ENCODE measurements at places on chromosomes 2 and 18.
A peak's percentile ranks its signal among the peaks of the same experiment; 100 is the strongest.

DNA sequence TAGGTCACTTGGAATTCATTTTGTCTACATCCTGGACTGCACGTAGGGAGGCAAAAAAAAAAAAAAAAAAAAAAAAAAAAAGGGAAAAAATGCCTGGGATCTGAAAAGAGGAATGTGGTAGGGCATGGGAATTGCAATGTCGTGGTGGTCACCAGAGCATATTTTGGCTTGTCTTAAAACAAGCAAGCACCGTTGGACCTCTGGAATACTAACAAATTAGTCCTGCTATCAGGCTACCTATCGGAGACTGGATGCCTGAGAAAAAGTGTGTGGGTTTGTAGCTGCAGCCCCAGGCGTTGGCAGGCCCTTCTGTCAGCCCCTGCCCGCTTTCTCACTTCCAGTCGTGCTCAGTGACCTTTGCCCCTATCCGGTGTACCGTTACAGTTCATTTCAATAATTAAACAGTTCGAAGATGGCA lies 588.5 kb upstream of the ZEB2 start:
- DNase-seq = no peak

DNA sequence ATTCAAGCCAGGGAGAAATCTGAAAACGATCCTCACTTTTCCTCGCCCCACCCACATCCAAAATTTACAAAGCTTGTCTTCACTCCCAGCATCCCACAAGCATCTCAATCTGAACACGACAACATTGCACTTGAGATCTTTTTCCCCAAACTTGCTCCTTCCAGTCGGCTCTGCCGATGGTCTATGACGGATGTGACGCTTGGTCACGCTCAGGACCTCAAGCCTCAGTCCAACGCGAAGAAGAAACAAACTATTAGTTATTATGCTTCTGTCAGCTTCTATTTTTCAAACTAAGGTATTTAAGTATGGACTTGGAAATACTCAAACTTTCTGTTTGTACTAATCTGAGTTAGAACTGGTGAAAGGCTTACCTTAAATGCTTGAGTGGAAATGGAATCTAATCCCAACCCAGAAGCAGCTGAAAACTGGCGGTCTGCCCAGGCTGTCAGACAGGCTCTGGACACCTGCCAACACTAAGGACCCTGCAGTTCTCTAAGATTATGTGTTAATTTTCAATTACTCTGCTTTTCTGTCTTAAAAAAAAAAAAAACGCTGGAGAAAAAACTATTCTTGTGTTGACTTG lies 132.1 kb upstream of the DNMT3A start:
- peak; percentile 45 for DNase-seq

DNA sequence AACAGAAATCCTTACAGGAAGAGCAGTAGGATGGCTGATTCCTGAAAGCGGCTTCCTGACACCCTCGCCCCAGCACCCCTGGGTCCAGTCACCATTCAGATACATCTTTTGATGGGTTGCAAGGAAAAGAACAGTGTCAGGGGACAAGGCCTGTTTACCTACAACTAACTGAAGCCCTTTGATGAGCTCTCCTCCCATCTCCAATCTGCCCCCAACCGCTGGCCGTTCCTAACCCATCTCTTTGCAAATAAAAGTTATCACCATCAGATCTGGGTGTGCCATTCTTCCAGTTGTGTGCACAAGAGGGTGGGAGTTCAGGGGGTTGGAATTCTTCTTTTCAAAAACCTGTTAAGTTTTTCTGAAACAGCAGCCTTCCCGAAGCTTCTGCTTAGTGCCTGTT lies 48.9 kb downstream of the ARL4C start:
- no peak for DNase-seq

DNA sequence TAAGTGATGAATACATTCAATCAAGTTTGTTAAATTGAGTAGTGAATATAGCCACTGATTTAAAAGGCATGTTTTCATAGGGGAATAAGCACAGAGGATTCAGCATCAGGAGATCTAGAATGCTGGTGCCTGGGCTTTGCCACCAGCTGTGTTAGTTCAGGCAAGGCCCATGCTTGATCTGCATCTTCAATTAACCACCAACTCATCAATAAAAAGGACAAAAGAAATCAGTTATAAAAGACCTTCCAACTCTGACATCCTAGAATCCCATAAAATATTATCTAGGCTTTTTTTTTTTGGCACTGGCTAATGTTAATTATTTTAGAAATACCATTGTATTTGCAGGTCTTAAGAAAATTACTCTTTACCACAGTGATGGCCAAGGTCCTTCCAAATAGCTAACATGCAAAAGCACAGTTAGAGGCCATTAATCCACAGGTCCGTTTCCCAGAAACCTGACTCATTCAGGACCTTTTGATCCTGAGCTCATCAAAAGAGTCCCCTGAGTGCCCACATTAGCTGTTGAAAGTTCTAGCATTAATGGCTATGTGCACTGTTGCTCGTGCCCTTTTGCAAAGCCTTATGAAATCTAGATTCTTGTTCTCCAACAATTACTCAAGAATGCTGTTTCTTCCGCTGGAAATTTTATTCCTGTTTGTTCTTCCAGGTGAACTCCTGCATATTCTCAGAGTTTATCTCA lies 170.0 kb downstream of the CYRIA start:
- no peak for DNase-seq

- no peak for DNase-seq
Measured at GRCh38 chr2:96884299-96885094, 14.6 kb upstream of the SEMA4C start.

DNA sequence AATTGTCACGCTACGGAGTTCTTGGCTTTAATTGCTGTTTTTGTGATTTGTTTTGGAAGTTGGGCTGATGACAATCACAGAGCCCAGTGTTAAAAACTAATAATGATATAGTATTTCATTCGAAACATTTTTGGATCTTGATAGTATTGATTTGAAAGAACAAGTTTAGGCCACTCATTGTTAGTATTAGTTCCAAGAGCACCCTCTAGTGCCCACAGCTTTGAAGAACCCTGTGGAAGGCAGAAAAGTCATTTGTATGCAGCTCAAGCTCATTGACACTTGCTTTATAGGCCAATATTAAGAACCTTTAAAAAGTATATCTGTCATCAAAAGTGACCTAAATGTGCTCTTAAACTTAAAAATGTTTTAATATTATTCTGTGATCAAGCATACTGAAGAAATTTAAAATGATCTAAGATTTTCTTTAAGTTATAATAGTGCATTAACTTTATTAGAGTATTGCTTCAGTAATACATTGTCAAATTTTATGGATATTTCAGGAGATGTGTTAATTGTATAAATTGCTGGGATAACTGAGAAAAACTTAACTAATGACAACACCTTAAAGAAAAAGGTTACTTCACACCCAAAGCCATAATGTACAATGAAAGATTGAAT lies 191.0 kb downstream of the GRB14 start:
- DNase-seq = peak; percentile 41

DNA sequence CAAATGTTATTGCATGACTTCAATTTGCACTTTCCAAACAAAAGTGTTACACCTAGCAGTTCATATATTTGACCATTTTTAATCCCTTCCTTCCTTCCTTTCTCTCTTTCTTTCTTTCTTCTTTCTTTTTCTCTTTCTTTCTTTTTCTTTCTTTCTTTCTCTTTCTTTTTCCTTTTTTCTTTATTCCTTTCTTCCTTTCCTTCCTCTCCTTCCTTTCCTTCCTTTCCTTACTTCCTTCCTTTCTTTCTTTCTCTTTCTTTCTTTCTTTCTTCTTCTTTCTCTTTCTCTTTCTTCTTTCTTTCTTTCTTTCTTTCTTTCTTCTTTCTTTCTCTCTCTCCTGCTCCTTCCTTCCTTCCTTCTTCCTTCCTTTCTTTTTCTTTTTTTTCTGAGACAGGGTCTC lies 146.7 kb upstream of the ALKAL2 start:
- DNase-seq = no peak

DNA sequence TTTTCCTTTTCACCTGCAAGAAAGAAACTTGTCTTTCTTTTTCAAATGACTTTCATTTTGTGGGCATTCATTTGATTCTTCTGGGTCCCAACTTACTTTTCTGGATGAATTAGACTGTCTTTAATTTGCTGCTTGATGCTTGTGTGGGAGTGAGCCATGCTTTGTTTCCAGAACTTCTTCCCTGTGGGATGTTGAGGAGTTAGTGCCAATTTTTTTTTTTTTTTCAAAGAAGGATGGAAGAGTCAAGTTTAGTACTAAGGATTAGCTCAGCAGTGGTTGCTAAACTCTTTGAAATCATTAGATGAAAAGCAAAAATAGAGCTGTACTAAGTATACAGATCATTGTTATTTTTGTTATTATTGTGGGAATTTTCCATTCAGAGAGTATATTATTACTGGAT lies 17.2 kb upstream of the KCTD1 start:
- DNase-seq = no peak
